ENCODE measurements at places on chromosomes 7 and 10.

DNA sequence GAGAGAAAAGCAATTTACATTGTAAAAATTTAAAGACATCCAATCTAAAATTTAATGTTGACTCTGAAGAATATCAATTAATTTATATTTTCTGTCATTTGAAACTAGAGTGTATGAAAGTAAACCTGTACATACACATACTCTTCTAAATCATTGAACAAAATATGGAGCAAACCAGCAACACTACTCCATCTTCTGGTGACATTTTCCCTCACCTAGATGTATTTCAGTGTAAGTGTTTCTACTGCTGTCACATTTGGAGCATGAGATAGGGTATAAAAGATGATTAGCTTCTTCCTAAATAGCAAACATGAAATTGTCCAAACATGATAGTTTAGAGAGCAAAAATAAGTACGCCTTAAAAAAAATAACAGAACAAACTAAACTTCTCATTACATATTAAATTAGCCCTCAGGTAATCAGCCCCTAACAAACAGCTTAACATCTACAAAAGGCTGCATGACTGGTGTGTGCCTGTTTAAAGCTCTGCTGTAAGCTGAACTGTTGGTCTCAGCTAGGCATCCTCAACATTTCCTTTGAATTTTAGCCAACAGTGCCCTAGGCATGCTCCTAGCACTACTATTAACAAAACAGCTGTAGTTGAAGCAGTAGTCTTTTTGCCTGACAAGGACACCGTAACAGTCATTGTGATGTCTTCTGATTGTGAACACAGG is 189.8 kb downstream of the CTNNA3 start:
- no peak for DNase-seq

GRCh38 chr10:128287921-128288320 is 161.7 kb upstream of the MKI67 start:
- no peak for DNase-seq

DNA sequence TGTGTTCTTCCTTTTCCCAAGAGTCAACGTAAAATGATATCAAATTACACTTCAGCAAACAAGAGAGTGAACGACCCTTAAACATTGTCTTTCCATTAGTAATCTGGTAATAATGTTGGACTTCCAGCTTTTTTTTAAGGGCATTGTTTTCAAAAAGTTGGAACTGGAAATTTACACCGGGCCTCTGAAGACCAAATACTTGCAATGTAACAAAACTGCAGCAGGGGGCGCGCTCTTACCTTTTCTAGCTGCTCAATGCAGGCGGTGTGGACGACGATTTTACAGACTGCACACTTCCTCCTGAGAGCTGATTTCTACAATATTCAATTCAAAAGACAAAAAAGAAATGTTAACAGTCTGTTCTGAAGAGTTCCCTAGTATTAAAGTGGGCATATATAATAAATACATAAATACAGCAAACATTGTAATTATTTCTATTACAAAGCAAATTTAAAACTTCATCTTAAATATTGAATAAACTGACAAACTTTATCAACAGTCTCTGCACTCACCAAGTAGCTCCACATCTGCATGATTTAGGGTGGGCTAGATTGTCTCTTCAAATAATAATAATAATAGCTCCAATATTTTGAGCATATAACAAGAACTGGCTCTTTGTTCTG is 190.4 kb downstream of the DGKI start:
- peak; percentile 74 for DNase-seq

DNA sequence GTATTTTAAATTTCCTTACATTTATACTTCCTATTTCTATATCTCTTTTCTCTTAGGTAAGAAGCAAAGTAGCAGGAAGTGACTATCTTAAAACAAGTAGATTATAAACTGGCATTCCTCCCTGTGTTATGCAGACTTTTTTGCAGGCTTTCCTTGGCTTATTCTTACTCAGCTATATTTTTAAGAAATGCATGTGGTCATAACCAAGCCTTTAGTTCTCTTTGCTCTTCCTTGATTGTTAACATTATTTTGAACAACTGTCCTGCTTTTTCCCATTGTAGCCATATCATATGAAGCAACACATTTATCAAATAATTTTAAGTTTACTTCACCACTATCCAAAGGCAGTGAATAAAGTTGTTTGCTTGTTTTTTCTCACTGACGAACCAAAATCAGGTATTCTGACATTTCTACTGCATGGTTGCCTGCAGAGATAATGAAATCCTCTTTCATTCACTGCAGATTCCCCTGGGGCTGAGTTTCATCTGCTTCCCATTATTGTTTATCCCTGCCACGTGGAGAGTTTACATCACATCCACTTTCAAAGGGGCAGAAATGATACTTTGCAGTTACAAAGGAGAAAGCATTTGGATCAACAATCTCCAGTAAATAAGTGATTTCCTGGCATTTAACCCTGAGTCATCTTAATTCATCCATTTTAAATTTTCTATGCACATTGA is 389.9 kb upstream of the SEMA3C start:
- DNase-seq = no peak

GRCh38 chr10:33215154-33215553 is 119.3 kb downstream of the NRP1 start:
- no peak for DNase-seq

DNA sequence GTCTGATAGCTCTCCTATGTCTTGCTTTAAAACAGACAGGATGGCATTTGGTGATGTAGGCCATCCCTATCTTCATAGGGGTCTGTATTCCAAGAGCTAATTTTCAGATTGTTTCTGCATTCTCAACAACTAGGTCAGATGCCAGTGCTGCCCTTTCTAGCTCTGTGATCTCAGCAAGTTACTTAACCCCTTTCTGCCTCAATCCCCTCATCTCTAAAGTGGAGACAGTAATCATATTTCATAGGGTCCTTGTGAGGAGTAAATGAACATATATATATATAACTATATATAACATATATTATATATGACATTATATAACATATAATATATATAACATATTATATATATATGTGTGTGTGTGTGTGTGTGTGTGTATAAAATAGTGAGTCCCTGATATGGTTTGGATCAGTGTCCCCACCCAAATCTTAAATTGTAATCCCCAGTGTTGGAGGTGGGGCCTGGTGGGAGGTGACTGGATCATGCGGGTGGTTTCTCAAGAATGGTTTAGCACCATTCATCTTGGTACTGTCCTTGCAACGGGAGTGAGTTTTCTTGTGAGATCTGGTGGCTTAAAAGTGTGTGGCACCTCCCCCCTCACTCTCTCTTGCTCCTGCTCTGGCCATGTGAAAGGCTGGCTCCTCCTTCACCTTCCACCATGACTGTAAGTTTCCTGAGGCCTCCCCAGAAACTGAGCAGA is 45.2 kb downstream of the HIPK2 start:
- no peak for DNase-seq

- DNase-seq = no peak
Measured at GRCh38 chr7:97016381-97017191, 8.0 kb downstream of the DLX5 start.

DNA sequence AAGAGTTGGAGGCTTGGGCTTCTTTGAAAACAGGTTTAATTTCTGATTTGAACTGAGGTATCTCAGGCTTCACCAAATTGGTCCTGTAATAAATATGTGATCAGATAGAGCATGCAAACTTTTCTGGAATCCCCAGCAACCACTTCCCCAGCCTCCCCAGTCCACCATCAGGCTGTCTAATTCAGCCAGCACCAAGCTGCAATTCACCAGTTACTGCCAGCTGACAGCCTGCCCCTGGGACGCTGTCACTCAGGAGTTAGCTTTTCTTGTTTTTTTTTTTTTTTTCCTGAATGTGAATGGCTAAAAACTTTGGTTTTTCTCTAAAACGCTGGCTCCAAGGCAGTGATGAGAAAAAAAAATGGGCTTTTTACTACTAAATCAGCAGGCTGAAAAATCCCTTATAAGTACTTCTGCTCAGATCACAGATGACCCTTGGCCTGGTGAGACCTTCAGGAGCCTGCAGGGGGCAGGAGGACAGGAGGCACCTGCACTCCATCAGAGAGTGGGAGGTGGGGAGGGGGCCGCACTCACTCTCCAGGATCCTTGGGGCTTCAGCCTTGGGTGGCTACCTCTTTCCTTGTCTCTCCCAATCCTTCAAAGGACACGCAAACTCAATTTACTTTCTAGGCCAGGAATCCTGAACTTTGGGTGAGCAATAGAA is 349.4 kb downstream of the GATA3 start:
- DNase-seq = no peak

- DNase-seq = no peak
Measured at GRCh38 chr7:28986765-28987110, 28.6 kb upstream of the TRIL start.

DNA sequence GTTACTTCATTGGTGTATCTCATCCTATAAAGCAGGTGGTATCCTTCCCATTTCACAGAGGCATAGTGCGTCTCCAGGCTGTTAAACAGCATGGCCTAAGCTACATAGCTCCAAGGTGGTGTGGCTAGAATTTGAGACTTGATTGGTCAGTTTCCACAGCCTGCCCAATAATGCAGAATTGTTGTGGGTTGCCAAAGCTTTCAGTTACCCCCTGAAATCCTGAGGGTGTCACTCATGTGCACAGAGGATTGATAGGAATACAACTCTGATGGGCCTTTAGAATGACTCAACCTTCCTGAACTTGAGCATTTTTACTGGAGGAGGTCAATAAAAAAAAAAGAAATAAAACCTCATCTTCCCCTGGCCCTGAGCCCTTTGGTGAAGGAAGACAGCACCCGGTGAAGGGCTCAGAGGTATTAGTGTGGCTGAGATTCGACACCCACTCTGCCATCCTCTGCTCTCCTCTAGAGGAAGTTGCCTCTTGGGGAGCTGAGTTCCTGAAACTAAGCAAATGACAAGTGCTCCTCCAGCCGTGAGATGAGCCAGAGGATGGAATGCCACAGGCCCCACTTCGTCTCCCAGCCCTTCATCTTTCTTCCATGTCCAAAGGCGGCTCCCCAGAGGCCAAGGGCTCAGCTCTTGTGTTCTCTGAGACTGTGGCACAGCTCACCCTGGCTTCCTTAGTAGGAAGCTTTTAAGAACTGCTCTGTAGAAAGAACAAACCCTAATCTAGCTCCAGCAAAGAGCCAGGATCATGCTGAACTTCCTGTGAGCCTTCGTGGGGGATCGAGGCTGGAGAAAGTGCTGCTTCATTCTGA is 1.0 kb downstream of the ACSL5 start:
- no peak for DNase-seq

- DNase-seq = no peak
Measured at GRCh38 chr7:7060828-7061599, 121.3 kb upstream of the C1GALT1 start.

DNA sequence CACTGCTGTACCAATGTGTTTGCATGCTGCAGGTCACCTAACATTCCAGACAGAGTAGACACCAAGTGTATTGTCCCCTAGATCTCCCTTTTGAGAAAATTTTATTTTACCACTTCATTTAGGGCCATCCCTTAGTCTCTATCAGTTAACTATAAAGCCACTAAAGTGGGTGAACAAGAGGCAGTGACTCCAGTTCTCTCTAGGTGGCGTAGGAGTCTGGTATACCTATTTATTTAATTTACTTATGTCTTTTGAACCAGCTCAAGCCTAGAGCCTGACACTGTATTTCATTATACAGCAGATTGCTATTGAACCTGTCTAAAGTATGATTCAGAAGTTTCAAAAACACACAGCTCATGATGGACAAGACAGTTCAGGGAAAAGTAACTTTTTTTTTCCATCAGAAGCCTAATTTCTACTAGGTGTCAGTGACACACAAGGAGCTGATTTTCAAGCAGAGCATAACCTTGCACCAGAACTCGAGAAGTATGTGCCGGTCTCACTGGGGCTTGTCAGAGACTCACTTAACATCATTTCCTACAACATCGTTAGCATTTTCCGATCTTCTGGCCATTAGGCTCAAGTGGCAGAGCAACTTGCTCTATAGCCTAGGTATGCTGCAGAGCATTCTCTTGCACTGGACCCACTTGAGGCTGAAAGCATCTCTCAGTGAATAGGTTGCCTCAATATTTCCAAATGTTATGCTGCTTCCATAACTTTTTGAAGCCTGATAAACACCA is 175.4 kb downstream of the CDC14C start:
- DNase-seq = no peak

DNA sequence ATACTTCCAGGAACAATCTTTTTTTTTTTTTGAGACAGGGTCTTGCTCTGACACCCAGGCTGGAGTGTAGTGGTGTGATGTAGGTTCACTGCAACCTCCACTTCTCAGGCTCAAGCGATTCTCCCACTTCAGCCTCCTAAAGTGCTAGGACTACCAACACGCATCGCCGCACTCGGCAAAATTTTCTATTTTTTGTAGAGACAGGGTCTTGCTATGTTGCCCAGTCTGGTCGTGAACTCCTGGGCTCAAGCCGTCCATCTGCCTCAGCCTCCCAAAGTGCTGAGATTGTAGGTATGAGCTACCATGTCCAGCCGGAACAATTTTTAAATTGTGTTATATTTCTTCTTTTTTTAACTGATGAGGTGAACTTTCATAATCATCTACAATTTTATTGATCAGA is 2.1 kb downstream of the ZNF511 start:
- no peak for DNase-seq

- no peak for DNase-seq
Measured at GRCh38 chr10:102106998-102107397, 13.2 kb downstream of the LDB1 start.

GRCh38 chr7:105854498-105854897 is 21.9 kb downstream of the ATXN7L1 start:
- no peak for DNase-seq

GRCh38 chr7:97043281-97043680 is 18.6 kb upstream of the DLX5 start:
- DNase-seq = no peak

- DNase-seq = no peak
Measured at GRCh38 chr7:44849259-44849884, 1.5 kb upstream of the H2AZ2 start.

- no peak for DNase-seq
Measured at GRCh38 chr10:46254467-46254866, 32.3 kb upstream of the ANTXRL start.

DNA sequence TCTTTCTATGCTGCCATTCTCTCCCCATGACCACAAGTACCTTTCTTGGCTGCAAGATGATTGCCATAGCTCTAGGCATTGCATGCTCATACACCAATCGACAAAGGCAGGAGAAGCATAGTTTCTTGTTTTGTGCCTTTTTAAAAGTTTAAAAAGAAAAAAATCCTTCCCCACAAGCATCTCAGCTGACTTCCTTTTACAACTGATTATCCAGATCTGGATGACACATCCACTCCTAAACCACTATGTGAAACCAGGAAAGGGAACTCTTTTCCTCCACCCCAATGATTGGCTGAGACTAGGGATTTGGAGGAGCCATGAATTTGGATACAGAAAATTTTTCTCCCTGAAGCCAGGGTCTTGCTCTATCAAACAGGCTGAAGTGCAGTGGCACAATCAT is 14.5 kb upstream of the LRRC4 start:
- DNase-seq = no peak
